ENCODE measurements at places on chromosomes 3 and 15.

GRCh38 chr3:167728176-167728575 lies 6.5 kb downstream of the PDCD10 start:
- DNase-seq: no peak

DNA sequence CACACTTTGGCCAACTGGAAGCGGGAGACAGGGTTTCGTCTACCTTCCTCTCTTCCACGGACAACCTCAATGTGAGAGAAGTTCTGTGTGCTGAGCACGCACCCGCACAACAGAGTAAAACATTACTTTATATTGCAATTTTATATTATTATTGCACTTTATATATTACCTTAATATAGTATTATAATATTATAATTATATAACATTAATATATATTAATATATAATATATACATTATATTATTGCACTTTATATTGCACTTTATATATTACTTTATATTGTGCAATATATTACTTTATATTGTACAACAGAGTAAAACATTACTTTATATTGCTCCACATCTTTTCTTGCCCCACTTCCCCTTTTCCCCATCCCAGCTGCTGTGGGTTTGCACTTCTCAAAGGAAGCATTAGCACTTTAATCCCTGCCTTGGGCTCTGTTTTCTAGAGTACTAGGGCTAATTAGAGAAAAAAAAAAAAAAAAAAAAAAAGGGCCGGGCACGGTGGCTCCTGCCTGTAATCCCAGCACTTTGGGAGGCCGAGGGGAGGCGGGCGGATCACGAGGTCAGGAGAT lies 76.4 kb upstream of the SLC4A7 start:
- no peak for DNase-seq

- no peak for DNase-seq
Observed at GRCh38 chr15:68700455-68701123, 120.1 kb downstream of the ANP32A start.

- no peak for DNase-seq
Observed at GRCh38 chr3:188166441-188166840, 12.5 kb downstream of the LPP start.

- DNase-seq: no peak
Observed at GRCh38 chr3:13258986-13259514, 161.1 kb downstream of the NUP210 start.

GRCh38 chr3:13207578-13207922 lies 134.3 kb upstream of the IQSEC1 start:
- no peak for DNase-seq

GRCh38 chr15:86772369-86773059 lies 692.8 kb downstream of the AGBL1 start:
- no peak for DNase-seq

GRCh38 chr3:81336470-81336869 lies 425.0 kb downstream of the GBE1 start:
- no peak for DNase-seq

Measured in stimulated activated CD8-positive, alpha-beta memory T cell treated with anti-CD3 and anti-CD28 coated beads, Interleukin-4, amount 100 ng/mL, for 4 hours (primary cell).